ENCODE measurements at places on chromosomes 4 and X. TPM values are rescaled to one million over a fixed set of nuclear protein-coding genes. Genes with fewer than 3 reads are reported as not detected.

DNA sequence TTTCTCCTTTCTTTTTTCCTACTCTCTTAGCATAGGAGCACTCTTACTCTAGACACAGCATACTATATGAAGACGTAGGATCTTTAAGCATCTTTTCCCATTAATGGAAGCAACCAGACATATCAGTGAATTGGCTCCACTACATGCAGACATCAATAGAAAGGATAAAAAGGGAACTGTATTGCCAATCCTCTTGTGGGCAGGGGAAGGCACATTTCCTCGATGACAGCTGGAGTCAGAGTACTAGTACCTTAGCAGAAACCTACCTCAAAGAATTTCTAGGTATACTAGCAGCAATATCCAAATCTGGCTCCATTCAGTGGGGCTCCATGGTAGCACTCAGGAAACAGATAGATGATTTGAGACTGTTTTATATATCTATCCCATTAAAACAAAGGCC lies 20.1 kb downstream of the CYBB start:
- DNase-seq = no peak

GRCh38 chr4:65983061-65983460 lies 312.8 kb upstream of the EPHA5 start:
- DNase-seq = no peak

GRCh38 chr4:2803624-2804448 lies 11.0 kb downstream of the SH3BP2 start:
- DNase-seq = peak; percentile 46

DNA sequence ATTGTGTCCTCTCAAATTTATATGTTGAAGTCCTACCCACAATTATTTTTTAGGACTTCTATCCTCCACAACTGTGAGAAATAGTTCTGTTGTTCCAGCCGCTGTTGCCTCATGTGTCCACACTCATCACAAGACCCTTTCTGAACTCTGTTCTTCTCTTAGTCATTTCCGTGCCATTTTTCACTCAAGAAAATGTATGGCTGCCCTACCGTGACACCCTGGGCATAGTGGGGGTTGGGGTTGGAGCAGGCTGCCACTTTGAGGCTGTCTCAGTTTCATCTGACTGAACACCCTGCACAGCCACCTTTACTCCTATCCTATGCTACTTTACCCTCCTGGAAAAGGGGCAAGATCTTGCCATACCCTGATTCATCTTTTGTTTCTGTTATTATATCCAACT lies 319.1 kb downstream of the TENM3 start:
- DNase-seq = no peak

- DNase-seq = no peak
Measured at GRCh38 chr4:44157611-44158277, 290.9 kb downstream of the KCTD8 start.

GRCh38 chrX:72351606-72352334 lies 46.1 kb upstream of the CITED1 start:
- no peak for DNase-seq

DNA sequence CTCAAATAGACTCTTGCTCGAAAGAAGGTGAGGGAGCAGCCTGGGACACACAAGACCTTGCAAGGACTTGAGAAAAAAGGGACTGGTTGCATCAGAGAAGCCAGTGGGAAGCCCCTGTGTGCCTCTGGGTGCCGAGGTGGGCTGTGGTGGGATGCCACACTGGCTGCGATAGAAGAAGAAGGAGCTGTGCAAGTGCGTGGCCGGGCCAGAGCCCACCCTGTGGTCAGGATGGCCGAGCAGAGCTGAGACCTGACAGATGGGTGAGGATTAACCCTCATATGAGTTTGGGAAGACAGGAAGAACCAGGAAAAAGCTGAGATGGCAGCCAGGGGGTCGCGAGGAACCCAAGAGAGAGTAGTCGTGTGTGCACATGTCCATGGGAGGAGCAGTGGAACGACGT lies 44.6 kb upstream of the HGFAC start:
- no peak for DNase-seq

GRCh38 chr4:25223802-25224375 lies 9.9 kb upstream of the PI4K2B start:
- no peak for DNase-seq

Gene VEGFC
- total RNA-seq = 8.5 TPM

Gene RIPPLY1
- total RNA-seq = not detected

Gene HCCS
- 47.1 TPM for total RNA-seq

Gene SLC49A3
- 14.0 TPM for total RNA-seq

Gene ARHGAP10
- total RNA-seq = 41.4 TPM
